NCI-H1048 (cell line): ENCODE measurements at places on chromosomes 3 and 15.

- no peak for DNase-seq
These were observed 27.9 kb upstream of the GP9 start for GRCh38 chr3:129032716-129033115.

GRCh38 chr3:20022954-20023622, 11.0 kb upstream of the PP2D1 start:
- no peak for DNase-seq

- DNase-seq: no peak
These were observed 322.8 kb upstream of the CTNNB1 start for GRCh38 chr3:40876496-40876895.

DNA sequence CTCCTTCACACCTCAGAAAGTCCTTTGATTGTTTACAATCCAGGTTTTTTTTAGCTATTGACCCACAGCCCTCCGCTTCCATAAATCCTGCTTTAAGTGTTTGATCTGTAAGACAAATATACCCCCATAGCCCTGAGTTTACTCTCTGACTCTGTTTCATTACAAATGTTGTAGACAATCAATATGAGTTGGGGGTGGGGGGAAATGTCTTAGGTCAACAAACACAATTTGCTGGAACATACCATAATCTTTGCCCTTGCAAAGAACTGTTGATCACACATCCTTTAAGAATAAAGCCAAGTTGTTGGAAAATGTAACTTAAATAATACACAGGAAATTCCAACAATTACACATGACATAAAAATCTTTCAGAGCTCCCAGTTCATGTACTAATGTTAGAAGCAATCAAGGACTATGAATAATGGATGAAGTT, 301.8 kb upstream of the SEMA6D start:
- no peak for DNase-seq

DNA sequence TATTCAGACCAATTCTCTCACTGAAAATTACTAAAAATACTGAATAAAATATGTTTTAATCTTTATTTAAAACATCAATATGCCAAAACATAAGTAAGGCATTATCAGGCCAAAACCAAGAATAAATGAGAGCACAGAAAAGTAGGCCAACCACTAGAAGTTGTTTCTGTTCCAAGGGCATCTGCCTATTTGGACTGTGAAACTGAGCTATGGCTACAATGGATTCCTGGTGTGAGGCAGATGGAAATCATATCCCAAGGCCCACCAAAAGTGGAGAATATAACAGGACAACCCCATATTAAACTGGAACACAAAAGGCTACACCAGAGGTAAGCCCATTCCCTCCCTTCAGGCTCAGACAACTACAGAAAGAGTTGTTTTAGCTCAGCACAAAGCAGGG, 302.8 kb upstream of the IL12A start:
- DNase-seq: no peak

GRCh38 chr15:99729920-99730319, 3.3 kb downstream of the LYSMD4 start:
- DNase-seq: no peak

- DNase-seq: no peak
These were observed 350.3 kb downstream of the DOCK3 start for GRCh38 chr3:51024765-51025632.

DNA sequence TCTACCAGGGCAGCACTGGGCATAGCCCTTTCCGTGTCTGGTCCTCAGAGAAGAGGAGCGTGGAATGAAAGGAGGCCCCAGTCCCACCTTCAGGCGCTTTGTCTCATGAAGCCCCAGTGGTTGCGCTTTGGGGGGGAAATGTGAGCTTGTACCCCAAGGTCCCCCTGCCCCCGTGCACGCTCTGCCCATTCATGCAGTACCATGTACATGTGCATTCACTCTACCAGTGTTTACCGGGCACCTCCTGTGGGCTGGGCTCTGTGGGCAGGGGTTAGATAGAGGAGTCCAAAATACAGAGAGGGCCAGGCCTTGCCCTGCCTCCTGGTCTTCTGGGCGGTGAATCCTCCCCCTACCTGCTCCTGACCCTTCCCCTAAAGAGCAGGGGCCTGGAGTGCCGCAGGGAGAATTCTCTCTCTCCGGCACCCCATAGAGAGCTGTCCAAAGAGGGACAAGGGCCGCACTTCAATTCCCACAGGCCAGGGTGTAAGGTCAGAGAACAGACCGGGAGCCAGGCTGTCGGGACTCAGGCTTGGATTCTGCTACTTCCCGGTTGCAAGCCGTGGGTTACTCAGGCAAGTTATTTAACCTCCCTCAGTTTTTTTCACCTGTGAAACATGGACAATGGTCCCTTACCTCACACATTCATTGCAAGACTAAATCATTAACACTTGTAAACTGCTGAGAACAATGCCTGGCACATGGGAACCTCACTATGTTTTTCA, 153.4 kb downstream of the MEGF11 start:
- DNase-seq: no peak

- no peak for DNase-seq
These were observed 115.4 kb upstream of the ROPN1 start for GRCh38 chr3:124107104-124107890.

GRCh38 chr3:16828815-16829214, 55.9 kb upstream of the PLCL2 start:
- no peak for DNase-seq

DNA sequence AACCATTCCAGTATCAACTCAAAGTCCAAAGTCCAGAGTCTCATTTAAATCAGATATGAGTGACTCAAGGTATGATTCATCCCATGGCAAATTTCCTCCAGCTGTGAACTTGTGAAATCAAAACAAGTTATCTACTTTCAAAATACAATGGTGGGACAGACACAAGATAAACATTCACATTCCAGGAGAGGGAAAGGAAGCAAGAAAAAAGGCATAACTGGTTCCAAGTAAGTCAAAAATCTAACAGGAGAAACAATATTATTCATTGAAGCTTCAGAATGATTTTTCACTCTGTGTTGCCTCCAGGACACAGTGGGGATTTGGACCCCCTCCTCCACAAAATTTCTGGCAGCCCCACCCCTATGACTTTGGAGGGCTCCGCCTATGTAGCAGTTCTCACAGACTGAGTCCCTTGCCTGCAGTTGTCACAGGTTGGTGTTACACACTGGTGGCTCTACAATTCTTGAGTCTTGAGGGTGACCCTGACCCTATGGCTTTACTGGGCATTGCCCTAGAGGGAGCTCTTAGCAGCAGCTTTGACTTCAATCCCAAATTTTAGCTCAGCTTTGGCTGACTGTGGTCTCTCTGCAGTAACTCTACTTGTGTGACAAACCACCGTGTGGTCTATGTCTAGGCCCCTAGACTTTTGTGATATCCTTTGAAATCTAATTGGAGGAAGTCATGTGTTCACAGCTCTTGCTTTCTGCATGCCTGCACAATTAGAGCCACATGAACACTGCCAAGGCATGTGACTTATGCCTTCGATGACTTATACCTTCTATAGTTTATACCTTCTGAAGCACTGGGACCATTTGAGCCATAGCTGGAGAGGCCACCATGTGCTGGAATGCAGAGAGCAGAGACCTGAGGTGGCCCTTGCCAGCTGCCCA, 644.2 kb downstream of the GRM7 start:
- DNase-seq: no peak

DNA sequence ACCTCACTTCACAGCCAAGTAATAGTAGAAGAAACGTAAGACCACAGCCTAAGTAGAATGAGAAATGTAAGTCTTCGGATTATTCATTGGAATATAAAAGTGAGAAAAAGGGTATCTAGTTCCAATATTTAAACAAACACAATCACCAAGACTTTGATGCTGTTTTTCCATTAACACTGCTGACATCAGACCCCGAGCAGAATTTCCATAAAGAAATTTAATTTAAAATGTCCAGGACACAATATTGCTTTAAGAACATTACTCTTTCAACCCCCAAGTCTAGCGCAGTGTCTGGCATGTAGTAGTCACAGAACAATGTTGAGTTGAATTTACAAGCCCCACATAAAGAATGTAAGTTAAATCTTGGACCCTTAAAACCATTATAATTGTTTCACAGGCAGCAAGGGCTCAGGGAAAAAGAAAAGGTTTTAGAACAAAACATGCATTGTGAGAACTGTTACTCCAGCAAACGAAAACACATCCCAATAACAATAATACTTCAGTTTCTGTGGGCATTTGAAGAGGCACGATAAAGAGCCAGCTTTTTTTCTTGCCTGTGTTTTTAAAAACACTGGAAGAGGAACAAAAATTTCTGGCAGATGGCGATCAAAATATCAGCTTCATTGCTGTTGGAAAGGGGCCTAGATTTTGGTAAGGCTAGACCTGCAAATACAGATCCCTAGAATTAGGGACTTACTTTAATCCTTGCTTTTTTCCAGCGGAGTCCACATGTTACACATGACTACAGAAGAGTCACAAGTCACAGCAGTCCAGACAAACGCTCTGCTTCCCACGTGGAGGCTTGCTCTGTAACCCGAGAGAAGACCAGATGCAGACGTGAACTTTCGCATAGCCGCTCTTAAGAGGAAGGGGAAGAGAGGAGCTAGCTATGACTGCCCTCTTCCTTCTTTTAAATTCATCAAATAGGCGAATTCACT, 77.9 kb upstream of the IGSF10 start:
- no peak for DNase-seq

DNA sequence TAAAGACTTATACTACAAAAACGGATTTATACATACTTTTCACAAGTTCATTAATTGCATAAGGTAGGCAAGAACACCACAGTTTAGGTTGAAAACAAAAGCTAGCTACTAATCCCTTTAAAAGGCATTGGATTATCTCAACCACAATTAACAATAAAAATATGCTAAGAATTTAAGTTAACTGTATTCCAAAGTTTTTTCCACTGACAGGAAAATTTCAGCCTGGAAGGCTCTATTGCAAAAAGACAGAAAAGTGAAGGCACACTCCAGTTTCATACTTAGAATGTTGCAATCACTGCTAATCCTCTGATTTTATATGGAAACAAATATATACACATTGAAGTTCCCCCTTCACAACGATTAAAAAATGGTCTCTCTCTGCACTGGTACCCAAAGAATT, 71.5 kb downstream of the TJP1 start:
- no peak for DNase-seq

DNA sequence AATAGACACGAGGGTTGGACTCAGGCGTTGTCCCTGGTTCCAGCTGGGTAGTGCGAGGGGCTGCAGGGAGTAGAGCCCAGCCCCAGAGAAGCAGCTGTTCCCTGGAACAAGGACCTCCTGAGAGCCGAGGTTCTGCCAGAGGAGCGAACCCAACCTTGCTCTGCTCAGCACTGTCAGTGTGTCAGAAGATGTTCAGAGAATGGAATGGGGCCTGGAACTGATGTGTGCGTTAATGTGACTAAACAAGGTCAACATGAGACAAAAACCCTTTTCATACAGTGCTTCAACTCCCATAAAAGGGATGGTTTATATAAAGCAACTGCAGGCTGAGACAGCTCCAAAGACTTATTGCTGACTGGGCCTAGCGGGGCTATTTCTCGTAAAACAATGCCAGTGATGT, 35.5 kb upstream of the HACD2 start:
- DNase-seq: no peak

DNA sequence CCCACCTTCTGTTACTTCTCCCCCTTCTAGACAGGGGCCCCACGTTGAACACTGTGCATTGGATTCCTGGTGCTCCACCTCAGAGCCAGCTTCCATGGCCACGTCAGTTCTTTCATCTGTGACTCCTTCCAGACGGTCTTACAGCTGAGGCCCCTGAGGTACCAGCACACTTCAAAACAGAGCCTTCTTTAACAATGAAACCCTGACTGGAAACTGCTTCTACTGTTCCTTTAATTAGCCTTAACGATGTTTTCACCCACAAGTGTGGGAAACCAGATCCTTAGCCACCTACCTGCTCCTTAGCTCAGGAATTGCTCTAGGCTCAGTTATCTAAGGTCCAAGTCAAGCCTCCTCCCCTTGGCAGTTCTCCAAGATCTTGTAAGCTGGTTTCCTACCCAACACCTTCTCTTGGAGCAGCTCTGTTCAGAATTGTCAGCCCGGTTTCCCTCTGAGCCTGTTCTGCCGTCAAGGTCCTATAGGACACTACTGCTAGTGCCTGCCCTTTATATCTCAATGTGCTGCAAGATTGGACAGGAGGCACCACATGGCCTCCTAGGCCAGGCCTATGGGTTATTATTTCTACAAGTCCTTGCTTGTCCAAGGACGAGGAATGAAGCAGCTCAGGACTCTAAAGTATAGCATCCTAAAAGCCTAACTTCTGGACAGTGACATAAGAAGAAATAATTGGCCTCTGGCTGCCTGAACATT, 80.7 kb downstream of the FMN1 start:
- DNase-seq: no peak

GRCh38 chr3:12349895-12350811, 61.3 kb downstream of the PPARG start:
- DNase-seq: no peak

DNA sequence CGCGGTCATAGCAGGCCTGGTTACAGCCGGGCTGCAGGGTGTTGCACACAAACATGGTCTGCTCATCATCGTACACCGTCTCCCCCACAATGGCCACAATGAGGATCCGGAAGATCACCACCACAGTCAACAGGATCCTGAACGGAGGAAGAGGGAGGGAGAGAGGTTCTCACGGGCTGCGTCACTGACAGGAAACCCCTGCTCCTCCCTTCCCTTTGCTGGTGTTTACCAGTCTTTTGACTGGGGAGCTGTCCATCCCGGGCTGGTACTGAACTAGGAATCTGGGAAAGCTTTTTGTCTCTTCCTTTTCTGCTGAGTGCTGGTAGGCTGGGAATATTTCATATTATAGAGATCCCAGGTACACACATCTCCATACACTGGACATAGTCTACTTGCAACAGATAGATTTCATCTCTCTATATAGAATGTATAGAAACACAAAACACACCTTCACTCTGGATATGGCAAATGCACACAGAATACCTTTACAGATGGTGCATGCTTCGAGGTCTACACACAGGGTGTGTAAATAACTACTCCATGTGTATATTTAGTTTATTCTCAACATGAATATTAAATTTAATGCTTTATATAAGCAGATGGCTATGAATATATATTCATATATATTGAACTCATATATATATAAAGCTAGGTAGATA, 1.4 kb downstream of the GJD2 start:
- no peak for DNase-seq
